ENCODE measurements at places on chromosomes 1 and 21. TPM values are rescaled to one million over a fixed set of nuclear protein-coding genes. Genes with fewer than 3 reads are reported as not detected.

The OR6N1 gene
- not detected for total RNA-seq

The RCAN1 gene
- total RNA-seq: 96.4 TPM

The OLFML3 gene
- total RNA-seq: under 0.01 TPM

The L1TD1 gene
- total RNA-seq: 0.34 TPM

The FAM76A gene
- 15.3 TPM for total RNA-seq

The PCAT6 gene
- total RNA-seq: 0.68 TPM

The KRTAP12-2 gene
- total RNA-seq: not detected

The RPE65 gene
- not detected for total RNA-seq

The MARK1 gene
- 10.3 TPM for total RNA-seq

The HHIPL2 gene
- 0.07 TPM for total RNA-seq

The SVBP gene
- total RNA-seq: 19.8 TPM

The ABCG1 gene
- total RNA-seq: 81.0 TPM

The LORICRIN gene
- not detected for total RNA-seq

The NBPF10 gene
- total RNA-seq: 1.7 TPM

The OR2AJ1 gene
- not detected for total RNA-seq

The C1orf216 gene
- total RNA-seq: 2.4 TPM

The INKA2 gene
- 4.2 TPM for total RNA-seq

The SPRR2B gene
- 1.0 TPM for total RNA-seq

The CLDN19 gene
- not detected for total RNA-seq

The CR1L gene
- not detected for total RNA-seq

The OR2T35 gene
- not detected for total RNA-seq

The C1orf87 gene
- total RNA-seq: not detected

Data from nasal cavity respiratory epithelium epithelial cell of viscerocranial mucosa (primary cell).